Cardiac septum (tissue), 1 donor: ENCODE measurements at places on chromosomes 2 and 18. TPM values are rescaled to one million over a fixed set of nuclear protein-coding genes. Genes with fewer than 3 reads are reported as not detected.

DNA sequence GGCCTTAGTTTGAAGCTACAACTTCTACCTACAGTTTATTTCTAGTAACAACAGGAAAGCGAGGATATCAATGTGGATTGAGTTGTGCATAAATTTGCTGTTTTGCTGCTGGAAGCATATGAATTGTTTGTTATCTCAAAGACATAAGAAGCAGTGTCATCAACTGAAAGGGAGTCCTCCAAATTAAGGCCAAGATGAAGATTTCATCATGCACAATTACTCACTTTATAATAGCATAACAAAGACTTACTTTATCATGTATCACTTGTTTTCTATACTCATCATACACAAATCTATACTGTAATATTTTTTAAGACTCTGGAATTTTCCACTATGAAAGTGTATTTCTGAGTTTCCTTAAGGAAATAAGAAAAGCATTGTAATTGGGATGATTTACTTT lies 136.1 kb upstream of the FANCL start:
- DNase-seq = no peak

DNA sequence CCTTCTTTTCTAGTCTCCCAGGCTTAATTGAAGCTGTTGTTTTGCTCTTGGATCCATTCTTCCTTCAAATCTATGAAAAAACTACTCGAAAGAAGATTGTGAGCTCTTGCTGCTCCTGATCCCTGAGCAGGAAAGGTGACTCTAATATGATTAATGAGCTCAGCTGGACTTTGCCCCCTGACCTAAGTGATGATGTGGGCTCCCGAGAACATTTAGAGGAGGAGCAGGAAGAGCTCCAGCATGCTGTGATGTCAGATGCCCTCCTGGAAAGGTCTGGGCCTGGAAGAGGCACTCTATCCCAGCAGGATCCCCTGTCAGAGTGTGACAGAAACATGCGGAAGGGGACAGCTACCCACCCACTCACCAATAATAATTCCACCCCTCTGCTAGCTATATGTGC lies 117.9 kb upstream of the PELI1 start:
- no peak for DNase-seq

DNA sequence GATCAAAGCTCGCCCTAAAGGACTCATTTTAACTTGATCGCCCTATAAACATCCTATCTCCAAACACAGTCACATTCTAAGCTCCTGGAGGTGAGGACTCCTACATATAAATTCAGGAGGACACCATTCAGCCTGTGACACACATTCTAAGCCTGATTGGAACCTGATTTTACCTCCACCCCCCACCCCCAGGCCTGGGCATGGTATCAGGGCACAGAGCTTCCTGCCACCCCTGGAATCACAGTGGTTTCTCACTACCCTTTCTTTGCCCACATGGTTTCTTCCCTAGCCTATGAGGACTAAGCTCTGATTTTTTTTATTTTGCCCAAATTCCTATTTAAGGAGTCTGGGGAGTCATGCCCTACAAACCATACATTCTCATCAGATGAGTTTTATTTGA lies 428.1 kb upstream of the ID2 start:
- DNase-seq = no peak

GRCh38 chr2:120774557-120775160 lies 39.0 kb downstream of the GLI2 start:
- DNase-seq = no peak

DNA sequence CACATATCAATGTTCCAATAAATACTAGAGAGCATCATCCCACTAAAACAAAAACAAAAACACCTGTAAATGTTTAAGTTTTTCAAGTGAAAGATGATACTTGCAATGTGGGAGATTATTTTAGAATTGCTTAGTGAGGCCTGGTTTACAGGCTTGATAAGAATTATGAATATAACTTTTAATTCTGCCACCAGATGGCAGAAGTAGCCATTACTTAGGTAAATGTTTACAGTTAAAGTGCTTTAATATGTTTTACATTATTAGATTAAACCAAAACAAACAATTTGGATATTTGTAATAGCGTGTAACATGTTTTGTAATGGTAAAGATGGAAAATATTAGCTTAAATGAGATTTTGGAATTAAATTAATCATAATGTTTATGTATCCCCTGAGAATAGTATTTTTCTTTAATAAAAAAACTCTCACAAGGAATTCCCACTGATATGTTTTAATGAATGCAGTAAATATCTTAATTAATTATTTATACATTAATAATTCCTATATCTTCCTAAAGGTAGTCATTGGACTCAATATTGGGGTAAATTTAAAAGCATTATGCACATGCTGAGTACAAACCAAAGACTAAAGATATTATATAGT lies 522.0 kb downstream of the SPAG16 start:
- DNase-seq = no peak

GRCh38 chr2:237435844-237436587 lies 22.1 kb upstream of the COL6A3 start:
- DNase-seq = no peak

GRCh38 chr18:32378705-32379104 lies 92.0 kb downstream of the GAREM1 start:
- no peak for DNase-seq

Gene PROKR1
- total RNA-seq = 0.08 TPM

Gene DHRS9
- total RNA-seq = 9.8 TPM

Gene PLEKHM3
- 12.0 TPM for total RNA-seq

Gene EGR4
- not detected for total RNA-seq

Gene MERTK
- total RNA-seq = 5.8 TPM
